ENCODE measurements at places on chromosomes 5 and 9. TPM values are rescaled to one million over a fixed set of nuclear protein-coding genes. Genes with fewer than 3 reads are reported as not detected.

Gene PHF24
- 0.05 TPM for polyA plus RNA-seq

Gene AMBP
- 1.4 TPM for polyA plus RNA-seq

Gene SNCAIP
- polyA plus RNA-seq = 4.0 TPM

Gene ZNF366
- 0.37 TPM for polyA plus RNA-seq

Gene RNF183
- polyA plus RNA-seq = 5.6 TPM

Gene FOXI1
- polyA plus RNA-seq = not detected

Gene SPATA24
- 8.6 TPM for polyA plus RNA-seq

Gene PDCD1LG2
- not detected for polyA plus RNA-seq

Gene PCDHB15
- polyA plus RNA-seq = 1.2 TPM

Data from stomach (tissue), 19 donors.